Kasumi-1 (cell line): ENCODE measurements at places on chromosomes 11 and 22.

GRCh38 chr22:28594797-28595462 lies 84.7 kb downstream of the TTC28 start:
- DNase-seq = peak; percentile 91

DNA sequence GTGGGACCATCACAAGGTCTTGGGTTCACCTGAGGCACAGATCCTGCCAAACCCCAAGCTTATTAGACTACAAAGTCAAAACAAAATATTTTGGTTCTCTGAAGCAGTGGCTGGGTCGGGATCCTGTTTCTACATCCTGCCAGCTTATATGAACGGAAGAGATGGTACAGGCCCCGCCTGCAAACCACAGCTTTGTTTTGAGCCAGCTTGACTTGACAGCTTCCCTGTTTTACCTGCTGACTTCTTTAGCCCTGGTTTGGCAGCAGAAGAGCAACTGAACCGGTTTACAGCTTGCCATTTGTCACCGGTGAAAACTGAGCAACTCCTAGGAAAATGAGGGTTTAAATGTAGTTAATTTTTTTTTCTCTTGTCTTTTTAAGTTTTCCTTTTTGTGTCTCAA lies 11.4 kb downstream of the PACS1 start:
- DNase-seq = peak; percentile 91

DNA sequence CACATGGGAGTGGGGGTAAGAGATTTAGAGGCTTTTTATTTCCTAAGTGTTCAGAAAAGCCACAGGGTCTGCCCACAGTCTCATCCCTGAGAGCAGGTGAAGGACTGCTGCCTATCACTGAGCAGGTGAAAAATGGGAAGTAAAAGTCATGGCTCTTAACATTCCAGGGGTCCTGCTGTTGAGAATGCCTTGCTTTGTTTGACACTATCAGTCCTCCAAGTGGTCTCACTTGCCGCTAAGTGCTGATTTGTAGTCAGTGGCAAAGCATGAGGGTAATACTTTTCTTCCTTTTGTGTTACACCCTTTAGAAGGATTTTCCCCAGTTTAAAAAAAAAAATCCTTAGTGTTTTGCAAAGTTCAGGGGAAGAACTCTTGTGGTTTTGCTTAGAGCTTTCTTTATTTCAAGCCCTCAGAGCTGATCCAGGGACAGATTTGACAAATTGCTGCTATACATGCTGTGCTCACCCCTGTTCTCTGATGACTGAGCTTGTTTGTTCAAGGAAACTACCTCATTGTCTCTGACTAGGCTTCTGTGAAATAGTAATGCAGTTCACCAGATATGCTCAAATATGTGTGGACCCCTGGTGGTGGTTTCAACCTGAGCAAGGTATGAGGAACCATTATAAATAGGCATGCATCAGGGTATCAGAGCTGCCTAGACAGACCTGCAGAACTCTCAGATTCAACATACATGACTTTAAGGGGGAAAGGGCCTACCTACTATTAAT lies 141.0 kb downstream of the ARHGAP42 start:
- DNase-seq = no peak

- no peak for DNase-seq
These were observed 38.5 kb upstream of the RIC3 start for GRCh38 chr11:8207080-8208000.

GRCh38 chr11:32107647-32108046 lies 16.8 kb downstream of the RCN1 start:
- DNase-seq = no peak

DNA sequence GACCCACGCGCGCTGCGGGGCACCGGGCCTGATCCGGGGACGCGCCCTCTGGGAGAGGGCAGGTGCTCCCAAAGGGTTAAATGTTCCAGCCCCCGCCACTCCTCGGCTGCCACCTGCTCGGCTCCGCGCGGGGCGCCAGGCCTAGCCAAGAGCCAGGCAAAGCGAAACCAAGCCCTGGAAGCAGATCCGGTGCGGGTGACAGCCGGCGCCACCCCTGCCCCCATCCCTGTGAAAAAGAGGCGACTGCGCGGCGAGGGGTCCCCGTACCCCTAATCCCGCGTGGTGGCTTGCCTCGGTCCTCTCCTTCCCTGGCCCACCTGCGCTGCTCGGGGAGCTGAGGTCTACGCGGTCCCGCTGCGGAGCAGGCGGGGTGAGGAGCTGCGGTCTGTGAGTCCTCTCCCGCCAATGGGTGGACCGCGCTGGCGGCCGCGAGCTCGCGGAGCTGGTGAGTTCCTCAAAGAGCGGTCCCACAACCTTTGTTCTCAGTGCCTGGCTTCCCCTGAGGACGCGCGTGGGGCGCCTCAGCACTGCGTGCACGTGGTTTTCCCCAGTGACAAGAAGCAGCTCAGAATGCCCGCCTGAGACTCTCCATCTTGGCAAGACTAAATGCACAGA lies at the start of gene ME3:
TSS of gene ME3 (minus strand) at position 610 of the 615 bp plus-strand sequence.
- DNase-seq = peak; percentile 34

GRCh38 chr11:9150926-9151325 lies 59.5 kb upstream of the SCUBE2 start:
- no peak for DNase-seq

- DNase-seq = no peak
These were observed 656.1 kb downstream of the OPCML start for GRCh38 chr11:132876239-132876638.

DNA sequence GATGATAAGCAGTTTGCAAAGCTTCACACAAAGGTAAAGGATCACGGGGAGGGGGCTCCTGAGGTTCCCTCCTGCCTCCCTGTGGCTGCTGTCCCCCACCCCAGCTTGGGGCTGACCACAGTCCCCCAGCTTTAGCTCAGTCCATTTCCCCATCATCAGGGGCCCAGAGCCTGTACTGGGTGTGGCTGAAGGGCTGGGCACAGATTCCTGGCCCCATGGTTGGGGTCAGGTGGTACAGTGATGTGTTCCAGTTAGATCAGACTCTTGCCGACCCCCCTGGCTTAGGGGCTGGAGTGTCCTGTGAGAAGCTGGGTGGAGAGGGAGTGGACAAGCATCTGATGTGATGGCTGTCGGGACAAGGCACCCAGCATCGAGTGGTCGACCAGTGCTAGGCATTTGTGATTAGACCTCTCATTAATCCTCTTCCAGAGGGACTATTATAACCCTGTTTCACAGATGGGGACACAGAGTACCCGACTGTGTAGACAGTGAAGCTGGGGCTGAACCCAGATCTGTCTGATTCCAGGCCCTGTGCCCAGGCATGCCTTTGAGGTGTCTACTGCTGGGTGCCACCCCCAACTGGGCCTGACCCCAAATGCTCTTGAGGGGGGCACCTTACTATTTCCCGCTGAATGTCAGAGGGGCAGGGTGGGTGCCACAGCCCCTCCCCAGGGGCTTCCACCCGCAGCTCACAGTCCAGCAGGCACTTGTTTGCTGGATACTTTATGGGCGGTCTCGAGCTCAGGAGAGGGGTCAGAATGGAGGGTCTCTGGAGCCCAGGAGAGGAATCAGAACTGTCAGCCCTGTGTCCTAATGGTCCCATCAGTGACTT lies 4.3 kb downstream of the SHANK3 start:
- DNase-seq = no peak

GRCh38 chr11:721741-722345 lies 15.8 kb downstream of the EPS8L2 start:
- DNase-seq = peak; percentile 77

DNA sequence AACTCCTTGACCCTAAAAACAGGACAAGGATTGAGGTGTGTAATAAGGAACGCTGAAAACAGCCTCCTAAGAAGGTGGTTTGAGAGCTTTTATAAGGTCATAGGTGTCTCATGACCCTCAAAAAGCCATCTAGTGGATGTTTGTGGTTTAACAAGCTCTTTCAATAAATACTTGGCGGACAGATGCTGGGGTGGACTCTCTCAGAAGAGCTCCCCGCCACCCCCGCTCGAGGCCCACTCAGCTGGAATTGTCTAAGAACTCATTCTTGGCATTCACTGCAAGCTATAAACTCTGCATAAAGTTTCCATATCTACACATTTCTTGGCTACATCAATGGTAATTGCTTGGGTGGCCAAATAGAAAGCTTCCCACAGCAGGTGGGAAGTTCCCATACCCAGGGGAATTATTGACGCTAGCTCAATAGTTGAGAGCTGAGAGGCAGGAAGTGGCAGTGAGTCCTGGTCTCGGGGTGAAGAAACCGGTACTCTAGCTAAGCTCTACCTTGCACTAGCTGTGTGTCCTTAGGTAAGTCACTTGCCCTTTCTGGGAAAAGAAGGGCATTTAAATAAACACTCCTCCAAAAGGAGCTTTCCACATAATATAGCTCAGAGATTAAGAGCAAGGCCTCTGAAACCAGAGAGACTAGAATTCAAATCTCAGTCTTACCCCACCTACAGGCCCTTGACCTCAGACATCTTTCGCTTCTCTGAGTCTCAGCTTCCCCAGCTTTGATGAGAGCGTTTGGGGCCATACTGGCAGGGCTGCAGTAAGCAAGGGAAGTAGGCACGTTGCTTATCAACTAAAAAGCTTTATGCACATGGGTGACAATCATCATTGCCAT lies 6.4 kb downstream of the MS4A15 start:
- DNase-seq = peak; percentile 4

DNA sequence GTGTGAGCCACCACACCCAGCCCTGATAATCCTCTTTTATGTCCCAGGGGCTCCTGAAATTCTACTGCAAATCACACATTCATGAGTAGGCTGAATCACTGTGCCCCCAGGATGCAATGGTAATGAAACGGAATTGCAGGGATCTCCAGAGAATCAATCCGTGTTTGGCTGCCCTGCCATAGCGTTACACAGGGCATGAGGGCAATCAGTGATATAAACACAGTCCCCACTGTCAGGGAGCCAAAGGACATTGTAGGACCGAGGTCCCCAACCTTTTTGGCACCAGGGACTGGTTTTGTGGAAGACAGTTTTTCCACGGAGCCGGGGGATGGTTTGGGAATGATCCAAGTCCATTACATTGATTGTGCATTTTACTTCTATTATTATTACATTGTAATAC lies 9.0 kb upstream of the PLA2G6 start:
- DNase-seq = no peak

DNA sequence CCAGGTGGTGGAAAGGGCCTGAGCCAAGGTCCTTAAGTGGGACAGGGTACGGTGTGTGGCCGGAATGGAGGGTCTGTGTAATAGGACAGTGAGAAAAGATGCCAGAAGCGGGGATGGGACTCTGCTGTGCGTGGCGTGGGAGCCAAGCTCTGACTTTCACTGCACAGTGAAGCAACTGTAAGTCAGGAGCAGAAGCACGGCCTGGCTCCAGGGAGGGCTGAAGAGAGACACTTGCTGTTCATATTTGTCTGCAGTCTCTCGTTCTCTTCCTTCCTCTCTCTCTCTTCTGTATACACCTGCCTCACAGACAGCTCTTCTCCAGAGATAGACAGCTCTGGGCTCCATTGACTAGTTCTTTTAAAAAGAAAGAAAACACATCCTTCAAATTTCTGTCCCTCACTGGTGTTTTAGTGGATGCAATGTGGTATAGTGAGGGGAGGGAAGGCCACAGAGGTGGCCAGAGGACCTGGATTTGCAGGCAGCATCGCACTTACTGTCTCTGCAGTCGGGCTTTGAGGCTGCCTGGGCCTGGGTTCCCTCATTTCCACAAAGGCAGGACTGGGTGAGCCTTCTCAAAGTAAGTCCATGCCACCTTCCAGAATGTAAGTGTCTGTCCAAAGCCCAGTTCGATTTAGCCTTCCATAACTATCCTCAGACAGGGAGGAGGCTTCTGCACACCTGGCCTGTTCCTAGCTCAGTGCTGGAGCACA lies 2.1 kb downstream of the IL17RA start:
- no peak for DNase-seq

DNA sequence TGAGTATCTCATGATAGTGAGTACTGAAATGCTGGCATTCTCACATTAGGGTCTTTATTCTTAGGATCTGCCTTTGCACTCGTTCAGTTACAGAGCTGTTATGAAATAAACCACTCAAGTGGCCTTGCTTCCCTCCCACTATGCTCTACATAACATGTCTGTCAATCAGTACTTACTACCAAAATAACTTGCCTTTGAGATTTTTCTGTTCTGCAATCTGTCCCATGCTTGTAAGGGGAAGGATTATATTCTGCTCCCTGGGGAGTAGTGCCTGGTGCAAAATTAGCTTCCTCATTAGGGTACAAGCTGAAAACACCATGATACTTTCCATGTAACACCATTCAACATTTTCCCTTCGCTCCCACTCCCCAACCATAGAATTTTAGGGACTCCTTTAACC lies 1.9 kb upstream of the GRAP2 start:
- peak; percentile 69 for DNase-seq

DNA sequence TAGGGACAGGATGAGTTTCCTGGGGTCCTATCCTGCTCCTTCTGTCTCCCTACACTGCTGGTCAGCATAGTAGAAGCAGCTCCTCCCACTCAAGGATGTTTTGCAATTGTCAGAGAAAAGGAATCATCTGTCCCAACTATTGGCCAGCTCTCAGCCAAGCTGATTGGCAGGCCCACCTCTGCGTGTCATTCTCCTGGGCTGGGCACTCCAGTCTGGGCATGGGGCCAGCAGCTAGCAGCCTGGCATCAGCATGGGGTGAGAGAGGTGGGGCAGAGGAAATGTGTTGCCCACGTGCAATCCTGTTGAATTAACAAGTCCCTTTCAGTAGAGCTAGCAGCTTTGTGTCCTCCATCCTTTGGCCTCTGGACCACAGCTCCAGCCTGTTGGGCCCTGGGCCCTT lies 14.1 kb downstream of the ANKK1 start:
- DNase-seq = no peak

DNA sequence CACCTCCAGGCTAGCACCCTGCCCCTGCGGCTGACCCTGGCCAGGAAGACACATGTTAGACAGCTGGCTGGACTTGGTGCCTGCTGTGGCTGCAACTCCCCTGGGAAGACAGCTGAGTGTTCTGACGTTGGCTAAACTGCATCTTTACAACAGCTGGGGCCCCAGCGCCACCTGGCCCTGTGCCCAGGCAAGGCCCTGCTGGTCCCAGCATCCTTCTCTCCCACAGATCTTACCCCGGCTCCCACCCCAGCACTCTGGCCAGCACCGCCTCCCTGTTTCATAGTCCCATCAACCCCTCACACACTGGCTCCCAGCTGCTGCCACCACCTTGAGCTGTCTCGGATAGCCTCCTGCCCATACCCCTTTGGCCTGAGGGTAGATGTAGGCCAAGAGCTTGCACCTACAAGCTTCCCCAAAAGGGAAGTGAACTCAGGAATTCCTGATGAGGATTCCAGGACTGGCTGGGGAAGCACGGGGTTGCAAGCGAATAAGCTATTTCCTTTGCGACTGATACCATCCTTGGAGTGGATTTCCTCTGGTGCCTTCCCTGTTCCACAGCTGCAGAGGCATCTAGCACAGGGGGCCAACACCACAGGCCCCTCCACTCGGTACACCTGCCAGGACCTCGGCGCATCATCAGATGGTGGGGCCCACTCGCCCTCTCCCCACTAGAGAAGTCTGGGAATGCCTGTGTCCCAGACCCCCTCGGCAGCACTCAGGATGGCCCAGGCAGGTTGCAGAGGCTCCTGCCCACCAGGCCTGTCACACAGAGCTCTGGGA lies 28.5 kb downstream of the RSPH14 start:
- no peak for DNase-seq
